ENCODE measurements at places on chromosomes 4 and X.
A peak's percentile ranks its signal among the peaks of the same experiment; 100 is the strongest.

GRCh38 chr4:1755297-1755696 is 34.0 kb downstream of the TACC3 start:
- DNase-seq = no peak

DNA sequence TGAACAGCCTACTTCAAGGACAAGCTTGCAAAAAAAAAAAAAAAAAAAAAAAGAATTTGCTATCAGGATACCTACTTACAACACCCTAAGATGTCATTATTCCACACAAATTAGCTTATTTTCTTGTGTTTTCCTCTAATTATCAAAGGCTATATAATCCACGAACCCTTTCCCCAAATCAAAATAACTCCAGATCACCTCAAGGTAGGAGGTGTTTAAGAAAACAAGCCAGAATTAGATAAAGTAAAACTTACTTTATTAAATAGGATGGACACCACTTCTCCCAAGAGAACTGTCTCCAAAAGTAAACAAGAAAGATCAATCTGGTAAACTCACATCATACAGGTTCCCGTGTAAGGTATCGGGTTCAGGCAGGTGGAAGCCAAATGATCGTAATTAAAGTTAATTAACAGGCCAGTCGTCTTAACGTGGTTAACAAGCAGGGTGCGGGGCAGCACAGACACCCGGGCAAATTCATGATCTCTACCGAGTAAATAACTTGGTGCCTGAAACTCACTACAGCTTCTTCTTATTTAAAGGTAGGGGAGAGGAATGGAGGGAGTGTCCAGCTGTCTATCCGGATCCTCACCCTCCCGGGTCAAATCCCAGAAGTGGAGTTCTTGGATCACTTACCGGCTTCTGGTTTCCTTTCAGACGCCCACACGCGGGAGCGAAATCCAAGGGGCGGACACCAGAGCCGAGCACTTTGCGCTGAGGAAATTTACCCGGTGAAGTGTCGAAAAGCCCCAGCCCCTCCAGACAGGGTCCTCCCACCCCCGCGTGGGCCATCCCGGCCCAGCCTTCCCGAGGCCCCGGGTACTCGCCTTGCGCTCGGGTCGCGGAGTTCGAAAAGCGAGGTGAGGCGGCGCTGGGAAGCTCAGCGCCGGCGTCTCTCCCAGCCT is 708 bp downstream of the ARAP2 start:
- peak; percentile 53 for DNase-seq

- no peak for DNase-seq
Observed at GRCh38 chr4:121054373-121054772, 18.0 kb downstream of the NDNF start.

- no peak for DNase-seq
Observed at GRCh38 chrX:112734290-112734689, 54.6 kb upstream of the LHFPL1 start.

- DNase-seq = peak; percentile 87
Observed at GRCh38 chr4:74133786-74134499, 24.0 kb upstream of the MTHFD2L start.

GRCh38 chrX:127404161-127404560 is 584.6 kb downstream of the PRR32 start:
- no peak for DNase-seq

DNA sequence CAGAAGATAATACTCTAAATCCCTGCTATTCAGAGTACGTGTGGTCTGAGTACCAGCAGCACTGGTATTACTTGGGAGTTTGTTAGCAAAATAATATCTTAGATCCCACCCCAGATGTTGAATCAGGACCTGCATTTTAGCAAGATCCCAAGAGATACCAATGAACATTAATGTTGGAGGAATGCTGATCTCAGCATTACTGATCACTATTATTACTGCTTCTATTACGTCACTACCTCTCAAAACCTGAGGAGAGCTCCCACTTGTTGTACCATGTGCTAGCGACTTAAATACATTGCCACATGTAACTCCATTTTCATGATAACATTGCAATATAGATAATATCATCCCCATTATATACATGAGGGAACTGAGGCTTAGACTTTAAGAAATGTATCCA is 185.2 kb downstream of the SPRY1 start:
- DNase-seq = no peak

- peak; percentile 50 for DNase-seq
Observed at GRCh38 chr4:1243451-1244080, 5.4 kb downstream of the CTBP1 start.

GRCh38 chr4:168758351-168758876 is 251.6 kb downstream of the CBR4 start:
- DNase-seq = no peak
